ENCODE measurements at places on chromosomes 12 and 14. TPM values are rescaled to one million over a fixed set of nuclear protein-coding genes. Genes with fewer than 3 reads are reported as not detected.

PLA2G1B gene
- not detected for total RNA-seq

LPAR5 gene
- 26.7 TPM for total RNA-seq

MAP3K9 gene
- total RNA-seq = 10.7 TPM

PTCSC3 gene
- not detected for total RNA-seq

PRH1 gene
- 42.5 TPM for total RNA-seq

SLC7A8 gene
- total RNA-seq = 21.8 TPM

RIC8B gene
- total RNA-seq = 9.5 TPM

FOXG1 gene
- not detected for total RNA-seq

GRCh38 chr12:93722835-93723567, 45.8 kb downstream of the CRADD start:
- H3K27ac ChIP-seq = no peak overlapping the region
- H3K4me3 ChIP-seq = no peak overlapping the region

- no peak overlapping the region for H3K27ac ChIP-seq
- DNase-seq = no peak
- H3K27me3 ChIP-seq = no peaks in the 10 kb centered on the region
- no peaks in the 10 kb centered on the region for H3K4me1 ChIP-seq
- no peak overlapping the region for H3K4me3 ChIP-seq
These were observed 24.5 kb upstream of the TSPAN11 start for GRCh38 chr12:30902001-30902400.

- H3K36me3 ChIP-seq = peaks cover 4% of the 10 kb centered on the region
- H3K4me3 ChIP-seq = no peak overlapping the region
- H3K27ac ChIP-seq = no peak overlapping the region
- H3K4me1 ChIP-seq = no peaks in the 10 kb centered on the region
- H3K27me3 ChIP-seq = no peaks in the 10 kb centered on the region
These were observed 29.0 kb downstream of the SARNP start for GRCh38 chr12:55788546-55788945.

- H3K27ac ChIP-seq = no peak overlapping the region
- H3K4me3 ChIP-seq = no peak overlapping the region
- no peak for DNase-seq
- no peaks in the 10 kb centered on the region for H3K36me3 ChIP-seq
These were observed 969.1 kb upstream of the NOVA1 start for GRCh38 chr14:27566843-27567382.

- no peaks in the 10 kb centered on the region for H3K4me1 ChIP-seq
- no peaks in the 10 kb centered on the region for H3K27me3 ChIP-seq
- no peak overlapping the region for H3K27ac ChIP-seq
- DNase-seq = no peak
These were observed 85.7 kb upstream of the TBX3 start for GRCh38 chr12:114769634-114770033.

DNA sequence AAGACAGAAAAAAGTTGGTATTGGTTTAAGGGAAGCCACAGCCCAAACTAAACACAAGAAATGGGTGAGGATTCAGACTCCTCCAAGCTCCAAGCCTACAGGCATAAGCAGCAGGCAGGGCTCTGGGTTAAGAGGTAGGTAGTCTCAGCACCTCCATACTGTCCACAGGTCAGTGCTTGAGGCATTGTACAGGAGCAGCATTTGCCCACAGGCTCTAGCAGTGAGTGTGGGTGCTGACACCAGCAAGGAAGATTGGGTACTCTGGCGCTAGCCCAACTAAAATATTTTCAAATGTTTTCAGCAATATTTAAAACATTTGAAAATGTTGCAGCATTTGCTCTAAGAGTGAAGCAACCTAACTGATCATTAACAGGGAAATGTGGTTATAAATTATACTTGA, 33.1 kb downstream of the FERMT2 start:
- no peak overlapping the region for H3K4me3 ChIP-seq
- H3K27me3 ChIP-seq = no peaks in the 10 kb centered on the region
- peak overlapping the region; percentile 48 for H3K27ac ChIP-seq
- no peaks in the 10 kb centered on the region for H3K36me3 ChIP-seq

GRCh38 chr12:26272851-26273250, 77.5 kb downstream of the SSPN start:
- H3K27me3 ChIP-seq = no peaks in the 10 kb centered on the region
- H3K27ac ChIP-seq = no peak overlapping the region
- H3K36me3 ChIP-seq = no peaks in the 10 kb centered on the region
- no peak overlapping the region for H3K4me3 ChIP-seq
- H3K4me1 ChIP-seq = peaks cover 10% of the 10 kb centered on the region

DNA sequence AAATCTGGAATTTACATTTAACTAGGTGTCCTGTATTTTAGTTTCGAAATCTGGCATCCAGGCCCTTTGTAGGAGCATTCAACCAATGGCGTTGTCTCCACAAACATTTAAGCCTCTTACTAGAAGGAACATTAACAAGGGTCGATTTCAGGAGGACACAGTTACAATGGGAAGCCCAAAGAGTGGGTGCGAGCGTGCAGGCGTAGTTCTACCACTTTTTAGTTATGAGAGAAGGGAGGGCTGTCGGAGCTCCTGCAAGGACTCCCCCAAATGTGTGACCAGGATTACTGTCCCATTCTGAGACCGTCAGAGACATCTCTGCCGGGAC, 365 bp upstream of the ABHD4 start:
- no peaks in the 10 kb centered on the region for H3K27me3 ChIP-seq
- peaks cover 10% of the 10 kb centered on the region for H3K4me1 ChIP-seq
- DNase-seq = no peak
- H3K36me3 ChIP-seq = peaks cover 12% of the 10 kb centered on the region
- H3K27ac ChIP-seq = peak overlapping the region; percentile 87

GRCh38 chr14:31716208-31716607, 155.0 kb downstream of the NUBPL start:
- H3K27ac ChIP-seq = no peak overlapping the region
- no peaks in the 10 kb centered on the region for H3K4me1 ChIP-seq
- H3K36me3 ChIP-seq = no peaks in the 10 kb centered on the region
- H3K4me3 ChIP-seq = no peak overlapping the region
- no peaks in the 10 kb centered on the region for H3K27me3 ChIP-seq

DNA sequence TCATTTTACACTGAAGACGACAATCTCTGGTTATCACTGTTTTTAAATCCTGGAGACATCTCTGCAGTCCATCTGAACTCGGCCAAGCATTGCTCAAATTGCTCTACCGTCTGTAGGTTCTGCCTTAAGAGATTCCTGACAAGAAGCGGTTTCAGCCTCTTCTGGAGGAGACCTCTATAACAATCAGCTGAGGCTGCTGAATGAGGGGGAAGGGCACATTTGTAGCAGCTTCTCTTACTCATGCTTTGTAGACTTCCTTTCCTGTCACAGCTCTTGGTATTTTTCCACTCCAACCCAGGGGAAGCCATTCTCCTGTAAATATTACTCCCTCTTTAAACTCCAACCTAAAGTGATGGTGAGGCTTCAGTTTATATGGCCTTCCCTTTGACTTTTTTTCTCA, 3.0 kb downstream of the ARG2 start:
- no peak for DNase-seq
- peak overlapping the region; percentile 22 for H3K4me3 ChIP-seq
- peak overlapping the region; percentile 72 for H3K27ac ChIP-seq
- peaks cover 3% of the 10 kb centered on the region for H3K4me1 ChIP-seq
- H3K36me3 ChIP-seq = no peaks in the 10 kb centered on the region

- peaks cover 8% of the 10 kb centered on the region for H3K4me1 ChIP-seq
- H3K27ac ChIP-seq = no peak overlapping the region
- no peak overlapping the region for H3K4me3 ChIP-seq
- no peak for DNase-seq
- no peaks in the 10 kb centered on the region for H3K27me3 ChIP-seq
These were observed 380.6 kb downstream of the DPF3 start for GRCh38 chr14:72513346-72513745.

- no peaks in the 10 kb centered on the region for H3K4me1 ChIP-seq
- H3K36me3 ChIP-seq = no peaks in the 10 kb centered on the region
- no peak for DNase-seq
These were observed 14.6 kb downstream of the MGAT4C start for GRCh38 chr12:86241600-86241999.

DNA sequence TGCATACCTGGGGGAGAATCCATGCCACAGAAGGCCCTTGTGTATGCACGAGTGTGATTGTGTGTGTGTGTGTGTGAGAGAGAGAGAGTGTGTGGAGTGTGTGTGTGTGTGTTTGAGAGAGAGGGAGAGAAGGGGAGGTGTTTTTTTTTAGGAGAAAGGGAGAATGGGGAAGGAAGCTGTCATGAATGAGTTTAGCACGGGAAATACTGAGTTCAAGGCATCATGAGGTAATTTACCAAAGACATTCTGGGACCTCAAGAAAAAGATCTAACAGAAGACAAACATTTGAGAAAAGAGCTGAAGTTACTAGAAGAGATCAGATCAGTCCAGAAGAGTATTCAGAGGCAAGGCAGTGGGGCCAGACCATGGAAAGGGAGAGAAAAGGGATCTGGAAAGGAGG, 157.1 kb downstream of the TTC7B start:
- peaks cover 4% of the 10 kb centered on the region for H3K36me3 ChIP-seq
- no peak for DNase-seq
- H3K4me3 ChIP-seq = no peak overlapping the region
- H3K27me3 ChIP-seq = no peaks in the 10 kb centered on the region
- no peak overlapping the region for H3K27ac ChIP-seq

DNA sequence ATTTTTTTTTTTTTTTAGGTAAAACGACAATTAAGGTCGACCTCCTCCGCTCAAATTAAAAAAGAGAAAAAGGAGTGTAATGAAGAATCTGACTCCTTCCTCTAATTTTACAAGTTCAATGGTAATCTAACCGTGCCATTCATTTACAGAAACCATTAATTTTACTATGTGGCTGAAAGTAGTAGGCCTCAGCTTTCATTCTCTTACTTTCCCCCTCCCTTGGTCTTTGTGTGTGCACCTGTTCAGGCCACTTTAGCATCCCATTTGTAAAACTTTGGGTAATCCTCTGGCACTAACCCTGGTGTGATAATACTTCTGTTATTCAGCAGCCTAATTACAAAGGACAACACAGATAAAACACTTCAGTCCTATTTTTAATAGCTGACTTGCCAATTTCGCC, 128.1 kb downstream of the ASCL1 start:
- no peak overlapping the region for H3K27ac ChIP-seq
- no peaks in the 10 kb centered on the region for H3K36me3 ChIP-seq
- no peaks in the 10 kb centered on the region for H3K27me3 ChIP-seq
- no peak for DNase-seq
- H3K4me1 ChIP-seq = no peaks in the 10 kb centered on the region

DNA sequence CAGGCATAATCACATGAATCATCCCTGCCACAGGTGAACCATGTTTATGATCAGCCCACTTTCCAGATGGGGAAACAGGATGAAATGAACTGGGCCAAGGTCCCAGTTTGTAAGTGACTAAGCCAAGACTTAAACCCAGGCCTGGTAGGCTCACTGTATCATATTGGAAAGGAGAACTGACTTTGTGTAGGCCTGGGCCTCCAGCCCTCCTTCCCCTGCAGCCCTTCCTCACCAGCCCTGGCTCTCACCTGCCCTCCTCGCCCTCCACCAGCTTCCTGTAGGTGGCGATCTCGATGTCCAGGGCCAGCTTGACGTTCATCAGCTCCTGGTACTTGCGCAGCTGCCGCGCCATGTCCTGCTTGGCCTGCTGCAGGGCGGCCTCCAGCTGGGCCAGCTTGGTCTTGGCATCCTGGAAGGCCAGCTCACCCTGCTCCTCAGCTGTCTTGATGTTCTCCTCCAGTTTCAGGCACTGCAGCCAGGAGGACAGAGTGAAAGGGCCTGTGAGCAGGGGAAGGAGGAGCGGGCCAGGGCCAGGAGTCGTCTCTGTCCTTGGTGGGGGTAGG, 19.8 kb downstream of the KRT80 start:
- no peak overlapping the region for H3K27ac ChIP-seq
- H3K36me3 ChIP-seq = no peaks in the 10 kb centered on the region
- DNase-seq = no peak
- no peak overlapping the region for H3K4me3 ChIP-seq
- peaks cover 5% of the 10 kb centered on the region for H3K4me1 ChIP-seq
- H3K27me3 ChIP-seq = no peaks in the 10 kb centered on the region

DNA sequence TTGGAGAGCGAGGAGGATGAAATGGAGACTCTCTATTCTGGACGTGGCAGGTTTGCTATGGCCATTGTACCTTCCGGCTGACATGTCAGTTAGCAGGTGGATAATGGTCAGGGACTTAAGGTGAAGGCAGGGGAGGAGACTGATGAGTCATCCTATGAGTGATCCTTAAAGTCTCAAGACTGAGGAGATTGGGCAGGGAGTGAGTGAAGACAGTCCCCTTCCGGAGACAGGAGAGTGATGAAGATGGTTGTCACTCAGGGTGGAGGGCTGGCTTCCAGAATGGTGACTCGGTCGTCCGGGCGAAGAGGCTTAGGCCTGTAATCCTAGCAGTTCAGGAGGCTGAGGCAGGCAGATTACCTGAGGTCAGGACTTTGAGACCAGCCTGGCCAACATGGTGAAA, 49.8 kb upstream of the CCDC63 start:
- H3K27me3 ChIP-seq = no peaks in the 10 kb centered on the region
- no peaks in the 10 kb centered on the region for H3K36me3 ChIP-seq
- H3K4me1 ChIP-seq = no peaks in the 10 kb centered on the region

GRCh38 chr14:99685596-99685995, 1.5 kb downstream of the CYP46A1 start:
- H3K36me3 ChIP-seq = no peaks in the 10 kb centered on the region
- no peak overlapping the region for H3K4me3 ChIP-seq
- no peak overlapping the region for H3K27ac ChIP-seq
- no peaks in the 10 kb centered on the region for H3K27me3 ChIP-seq

DNA sequence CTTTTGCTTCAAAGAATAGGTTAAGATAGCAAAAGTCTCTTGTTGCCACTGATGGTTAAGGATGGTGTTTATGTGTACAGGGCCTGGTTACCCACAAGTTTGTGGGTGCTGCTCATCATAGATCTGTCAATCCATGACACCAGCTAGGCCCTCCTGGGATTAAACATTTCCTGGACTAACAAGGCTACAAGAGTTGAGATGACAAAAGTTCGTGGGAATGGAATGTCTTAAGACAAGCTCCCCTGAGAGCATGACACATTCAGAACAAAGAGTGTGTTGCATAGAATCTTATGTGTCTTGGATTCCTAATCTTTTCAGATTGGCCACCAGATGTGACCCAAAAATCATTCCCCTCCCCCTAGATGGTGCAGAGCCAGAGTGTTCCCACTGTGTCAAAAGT, 592.5 kb upstream of the USP15 start:
- H3K27me3 ChIP-seq = no peaks in the 10 kb centered on the region
- H3K36me3 ChIP-seq = no peaks in the 10 kb centered on the region
- no peaks in the 10 kb centered on the region for H3K4me1 ChIP-seq
- no peak overlapping the region for H3K27ac ChIP-seq

DNA sequence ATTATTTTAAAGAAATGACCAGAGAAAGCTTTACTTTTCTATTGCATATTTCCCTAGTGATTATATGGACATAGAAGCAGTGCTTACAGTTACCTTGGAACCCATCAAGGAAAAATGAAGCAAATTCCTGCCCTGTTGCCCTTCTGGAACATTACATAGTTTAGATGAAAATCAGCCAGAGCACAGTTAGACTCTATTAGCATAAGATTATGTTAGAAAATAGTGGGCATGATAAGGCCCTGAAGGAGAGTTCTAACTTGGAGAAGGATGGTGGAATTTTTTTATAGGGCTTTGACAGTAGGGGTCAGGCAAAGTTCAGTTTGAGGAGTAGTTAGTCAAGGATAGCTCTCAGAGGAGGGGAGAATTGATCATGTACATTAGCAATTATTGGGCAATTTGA, 74.3 kb downstream of the FUT8 start:
- no peak for DNase-seq
- H3K4me1 ChIP-seq = no peaks in the 10 kb centered on the region
- H3K4me3 ChIP-seq = no peak overlapping the region
- H3K36me3 ChIP-seq = no peaks in the 10 kb centered on the region
- no peaks in the 10 kb centered on the region for H3K27me3 ChIP-seq

- no peaks in the 10 kb centered on the region for H3K4me1 ChIP-seq
- H3K4me3 ChIP-seq = no peak overlapping the region
- no peak overlapping the region for H3K27ac ChIP-seq
- H3K27me3 ChIP-seq = no peaks in the 10 kb centered on the region
These were observed 123.5 kb upstream of the RFLNA start for GRCh38 chr12:124171231-124171979.

Data from Peyer's patch (tissue), 4 donors.